Stimulated activated CD4-positive, alpha-beta T cell treated with anti-CD3 and anti-CD28 coated beads, TNF-alpha, amount 100 ng/mL, for 4 hours (primary cell): ENCODE measurements at places on chromosomes 2 and 18.

GRCh38 chr2:114022360-114023085 is 132.6 kb downstream of the ACTR3 start:
- no peak for DNase-seq

DNA sequence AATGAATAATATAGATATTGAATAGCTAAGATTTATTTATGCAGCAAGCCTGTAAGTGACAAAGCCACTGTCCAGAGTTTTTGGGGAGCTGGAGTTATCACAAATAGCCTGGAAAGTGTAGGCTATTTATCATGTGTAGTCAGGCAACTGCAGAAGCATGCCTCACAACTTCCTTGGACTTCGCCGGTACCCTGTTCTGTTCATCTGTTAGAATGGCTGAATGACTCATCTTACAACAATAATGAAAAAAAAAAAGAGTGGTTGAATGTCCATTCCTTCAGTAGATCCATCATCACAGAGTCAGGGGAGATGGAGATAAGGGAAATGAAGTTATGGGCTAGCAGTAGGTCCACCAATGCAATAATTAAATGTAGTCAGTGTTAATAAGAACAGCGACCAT is 24.0 kb upstream of the ATP5MC3 start:
- no peak for DNase-seq

- DNase-seq, result no peak
Measured at GRCh38 chr2:126244937-126245336, 411.0 kb upstream of the GYPC start.

GRCh38 chr2:225182126-225182525 is 139.9 kb upstream of the DOCK10 start:
- no peak for DNase-seq

DNA sequence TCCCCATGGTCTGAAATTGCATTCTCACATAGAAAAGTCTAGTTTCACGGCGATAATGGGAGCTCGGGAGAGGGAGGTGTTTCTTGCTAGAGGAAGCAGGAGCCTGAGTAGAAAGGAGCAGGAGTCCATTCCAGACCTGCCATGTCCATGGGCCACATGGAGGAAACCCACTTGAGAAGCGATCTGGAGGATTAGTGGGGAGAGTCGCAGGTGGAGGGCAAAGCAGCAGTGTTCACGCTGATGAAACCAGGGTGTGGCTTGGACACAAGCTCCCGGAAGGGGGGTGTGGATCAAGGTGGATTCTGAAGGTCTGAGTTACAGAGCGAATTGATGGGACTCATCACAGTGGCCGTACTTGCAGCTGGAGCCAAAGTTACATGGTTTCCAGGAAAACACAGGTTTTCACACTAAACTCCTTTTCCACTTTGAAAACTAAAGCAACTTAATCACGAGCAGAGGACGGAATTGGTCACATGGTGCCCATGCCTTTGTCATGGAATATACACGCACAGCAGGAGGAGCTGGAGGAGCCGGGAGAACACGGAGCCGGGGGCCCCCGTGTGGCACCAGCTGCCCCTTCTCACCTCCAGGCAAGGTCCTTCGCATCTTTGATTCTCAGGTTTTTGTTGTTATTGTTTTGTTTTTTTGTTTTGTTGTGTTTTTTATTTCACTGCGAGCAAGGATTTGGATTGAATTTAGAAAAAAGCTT is 255.1 kb upstream of the MYT1L start:
- no peak for DNase-seq

- no peak for DNase-seq
Measured at GRCh38 chr2:147460155-147460554, 384.7 kb upstream of the ACVR2A start.

- DNase-seq, result no peak
Measured at GRCh38 chr2:26399771-26400376, 1.8 kb upstream of the DRC1 start.

DNA sequence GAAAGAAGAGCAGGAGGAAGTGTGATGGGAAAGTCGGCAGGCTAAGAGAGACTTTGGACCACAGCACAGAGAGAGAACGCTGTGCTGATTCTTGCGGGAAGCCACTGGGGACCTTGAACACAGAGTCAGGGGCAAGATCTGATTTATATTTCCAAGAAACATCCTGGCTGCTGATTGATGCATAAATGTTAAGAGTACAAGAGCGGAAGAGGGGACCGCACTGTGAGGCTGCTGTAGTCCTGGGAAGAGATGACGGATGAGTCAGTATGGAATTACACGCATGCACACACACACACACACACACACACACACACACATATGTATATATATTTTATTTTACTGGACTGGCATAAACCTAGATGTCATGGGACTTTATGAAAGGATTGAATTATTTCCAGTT is 865.6 kb upstream of the ID2 start:
- no peak for DNase-seq

DNA sequence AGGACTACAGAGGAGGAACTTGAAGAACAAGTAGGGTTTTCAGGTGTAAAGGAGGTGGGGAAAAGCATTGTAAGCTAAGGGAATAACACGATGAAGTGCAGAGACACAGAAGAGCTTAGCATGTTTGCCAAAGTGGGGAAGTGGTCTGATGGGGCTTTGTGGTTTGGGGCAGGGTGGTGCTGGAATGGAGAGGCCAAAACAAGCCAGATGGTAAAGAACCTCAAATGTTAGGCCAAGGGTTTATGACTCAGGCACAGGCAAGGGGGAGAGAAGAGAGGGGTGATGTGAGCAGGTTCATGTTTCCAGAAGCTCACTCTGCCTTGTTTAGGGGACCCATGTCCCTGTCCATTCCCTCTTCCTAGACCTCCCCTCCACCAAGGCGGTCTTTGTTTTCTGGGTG is 104.5 kb upstream of the YWHAQ start:
- DNase-seq, result no peak

DNA sequence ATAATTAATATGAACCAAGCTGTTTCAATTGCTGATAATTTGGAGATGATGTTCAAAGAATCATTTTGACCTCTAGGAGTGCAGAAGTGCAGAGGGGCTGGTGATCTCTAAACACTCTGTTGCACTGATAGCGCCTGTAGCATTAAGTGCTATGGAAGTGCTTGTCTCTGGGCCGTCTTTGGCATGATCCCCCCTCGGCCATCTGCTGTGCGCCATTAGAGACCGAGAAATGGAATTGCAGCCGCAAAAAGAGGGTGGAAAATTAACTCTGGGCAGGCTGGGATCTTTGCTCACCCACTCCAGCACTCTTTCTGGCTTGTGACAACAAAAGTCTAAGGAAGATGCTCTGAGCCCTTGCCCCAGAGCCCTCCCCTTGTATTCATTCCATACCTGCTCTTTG is 23.4 kb downstream of the AKAIN1 start:
- no peak for DNase-seq

- DNase-seq, result no peak
Measured at GRCh38 chr2:216970359-216970915, 110.6 kb upstream of the TNP1 start.

- DNase-seq, result no peak
Measured at GRCh38 chr2:38933653-38934052, 44.0 kb downstream of the ARHGEF33 start.

DNA sequence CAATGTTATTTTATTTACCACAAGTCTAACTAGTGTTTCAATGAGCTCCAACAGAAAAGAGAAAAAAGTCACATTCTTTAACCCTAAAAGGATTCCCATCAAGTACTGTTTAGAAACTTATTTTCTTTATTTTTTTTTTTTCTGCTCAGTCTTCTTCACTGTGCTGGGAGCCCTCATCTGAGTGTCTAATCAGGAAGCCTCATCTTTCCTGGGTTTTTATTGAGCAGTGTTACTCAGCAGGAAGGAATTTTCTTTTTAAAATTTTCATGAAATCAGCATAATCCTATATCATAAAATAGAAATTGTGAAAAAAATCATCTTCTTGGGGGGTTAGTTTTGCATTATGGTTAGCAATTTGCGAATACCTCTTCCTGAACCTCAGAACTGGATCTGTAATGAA is 453.8 kb downstream of the CDH2 start:
- DNase-seq, result no peak

DNA sequence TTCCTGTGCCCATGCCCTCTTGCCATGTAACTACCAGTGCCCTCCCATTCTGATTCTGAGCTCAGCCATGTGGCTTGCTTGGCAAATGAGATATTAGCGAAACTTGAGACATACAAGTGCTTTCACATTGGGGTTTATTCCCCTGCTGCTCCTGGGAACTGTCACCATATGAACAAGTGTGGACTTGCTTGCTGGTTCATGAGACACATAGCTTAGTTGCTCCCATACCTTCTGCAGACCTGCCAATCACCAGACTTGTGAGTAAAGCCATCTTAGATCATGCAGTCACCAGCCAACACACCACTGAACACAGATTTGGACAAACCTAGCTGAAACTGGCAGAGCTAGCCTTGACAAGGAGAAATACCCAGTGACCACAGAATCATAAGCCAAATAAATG is 155.1 kb downstream of the SS18 start:
- no peak for DNase-seq

- DNase-seq, result no peak
Measured at GRCh38 chr2:239305771-239306170, 95.0 kb downstream of the HDAC4 start.

DNA sequence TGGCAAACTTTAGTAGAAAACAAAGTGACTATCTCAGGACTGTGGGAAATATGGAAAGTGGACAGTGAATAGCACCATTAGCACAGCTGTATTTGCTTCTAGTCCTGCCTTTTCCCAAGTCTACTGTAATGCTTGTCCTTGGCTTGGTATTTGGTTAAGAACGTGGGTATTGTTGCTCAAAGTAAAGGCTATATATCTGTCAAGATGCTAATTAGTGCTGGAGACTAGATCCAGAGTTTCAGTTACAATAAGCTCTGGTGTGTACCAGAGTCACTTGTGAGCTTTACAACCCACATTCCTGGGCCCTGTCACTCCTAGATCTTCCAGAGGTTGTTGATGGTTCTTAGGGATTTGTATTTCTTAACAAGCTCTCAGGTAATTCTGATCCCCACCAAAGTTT is 313.6 kb downstream of the SLC8A1 start:
- DNase-seq, result no peak

DNA sequence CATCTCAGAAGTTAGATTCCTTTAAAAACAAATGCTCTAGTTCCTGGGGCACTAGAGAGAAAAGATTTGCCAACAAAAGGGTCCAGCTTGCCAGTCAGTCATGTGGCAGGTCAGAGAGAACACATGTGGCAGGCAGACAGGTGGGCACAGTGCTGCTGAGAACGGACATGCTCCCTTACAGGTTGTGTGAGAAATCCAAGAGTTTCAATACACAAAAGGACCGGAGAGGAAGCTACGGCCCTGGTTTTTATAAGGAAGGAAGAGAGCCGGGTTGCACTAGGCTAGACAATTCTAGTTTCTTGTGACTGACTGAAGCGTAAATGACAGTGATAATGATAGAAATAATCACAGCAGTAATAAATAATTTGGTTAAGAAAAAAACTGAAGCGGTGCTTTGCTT is 18.3 kb downstream of the CDC42EP3 start:
- no peak for DNase-seq

DNA sequence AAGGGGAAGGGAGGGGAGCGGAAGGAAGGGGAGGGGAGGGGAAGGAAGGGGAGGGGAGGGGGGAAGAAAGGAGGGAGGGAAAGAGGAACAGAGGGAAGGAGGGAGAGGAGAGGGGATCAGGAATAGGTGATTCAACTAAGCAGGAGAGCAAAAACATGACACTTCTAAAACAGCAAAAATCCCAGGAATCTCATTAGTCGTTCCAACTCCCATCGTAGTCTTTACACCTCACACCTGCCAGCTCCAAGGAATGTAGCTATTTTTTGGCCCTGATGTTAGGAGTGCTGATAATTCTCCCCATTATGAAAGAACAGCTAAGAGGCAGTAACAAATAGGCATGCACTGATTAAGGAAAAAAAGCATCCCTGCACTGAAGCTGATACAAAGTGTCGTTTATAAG is 709.9 kb upstream of the PKDCC start:
- no peak for DNase-seq

- no peak for DNase-seq
Measured at GRCh38 chr2:19026261-19026660, 332.2 kb downstream of the OSR1 start.

- DNase-seq, result no peak
Measured at GRCh38 chr18:54280220-54280569, 10.9 kb downstream of the POLI start.

DNA sequence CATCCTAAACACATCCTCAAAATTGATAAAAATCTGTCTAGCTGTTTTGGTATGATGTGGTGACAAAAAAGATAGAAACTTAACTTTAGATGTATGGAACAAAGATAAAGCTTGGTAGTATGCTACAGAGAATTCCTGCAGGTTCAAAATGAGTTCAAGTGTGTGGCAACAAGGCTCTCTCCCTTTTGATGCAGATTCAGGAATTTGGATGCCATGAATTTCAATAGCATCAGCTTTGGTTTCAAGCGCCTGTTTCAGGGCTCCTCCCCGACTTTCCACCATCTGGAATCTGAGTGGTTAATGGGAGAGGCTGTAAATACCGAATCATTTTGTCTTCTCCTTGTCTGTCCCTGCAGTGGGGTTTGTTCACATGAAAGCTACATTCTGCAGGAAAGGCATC is 180.6 kb downstream of the MTX2 start:
- no peak for DNase-seq

DNA sequence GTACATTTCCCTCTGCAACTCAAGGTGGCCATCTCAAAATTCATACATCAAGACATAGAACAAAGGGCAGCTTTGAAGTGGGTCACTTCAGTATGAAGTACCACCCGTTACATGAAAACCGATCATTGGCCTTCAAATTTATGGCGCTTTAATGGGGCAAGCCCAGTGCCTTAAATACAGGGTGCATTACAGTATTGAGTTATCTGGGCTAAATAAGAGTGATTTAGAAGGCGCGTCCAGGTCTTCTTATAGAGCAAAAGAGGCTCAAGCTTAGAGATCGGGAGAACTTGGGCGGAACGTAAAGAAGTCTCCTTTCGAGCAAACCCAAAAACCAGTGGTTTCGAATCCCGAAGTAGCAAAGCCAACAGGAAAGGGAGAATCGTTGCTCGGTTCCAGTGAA is 7.1 kb downstream of the HOXD3 start:
- no peak for DNase-seq

DNA sequence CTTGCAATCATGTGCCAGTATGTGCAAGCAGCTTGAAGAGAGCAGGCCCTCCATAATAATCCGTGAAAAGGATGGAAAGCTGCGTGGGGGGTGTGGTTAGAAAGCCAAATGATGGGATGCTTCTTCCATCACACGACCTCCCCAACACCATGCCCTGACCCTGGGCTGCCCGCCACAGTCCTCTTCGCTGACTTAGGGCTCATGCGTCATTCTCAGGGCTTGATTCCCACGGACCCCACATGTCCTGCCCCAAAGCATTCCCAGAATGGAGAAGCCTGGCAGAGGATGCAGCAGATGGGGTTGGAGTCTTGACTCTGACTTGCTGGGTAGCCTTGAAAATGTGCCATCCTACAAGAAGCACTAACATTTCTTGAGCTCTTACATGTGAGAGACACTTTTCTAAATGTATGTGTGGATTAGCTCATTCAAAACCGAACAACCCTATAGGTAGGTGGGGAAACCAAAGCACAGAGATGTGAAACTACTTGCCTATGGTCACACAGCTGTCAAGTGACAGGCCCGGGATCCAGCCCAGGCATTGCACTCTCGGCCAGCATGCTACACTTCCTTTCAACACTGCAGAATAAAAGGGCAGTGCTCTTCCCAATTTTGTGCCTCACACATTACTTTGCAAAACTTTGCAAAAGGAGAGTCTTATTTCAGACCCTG is 3.7 kb downstream of the TNS1 start:
- DNase-seq, result no peak
